ENCODE measurements at places on chromosomes 7 and 10.

GRCh38 chr10:106615081-106615480, 549.4 kb downstream of the SORCS1 start:
- no peaks in the 10 kb centered on the region for H3K27me3 ChIP-seq
- DNase-seq, result no peak
- no peak overlapping the region for H3K27ac ChIP-seq
- H3K36me3 ChIP-seq, result no peaks in the 10 kb centered on the region
- H3K4me3 ChIP-seq, result no peak overlapping the region

DNA sequence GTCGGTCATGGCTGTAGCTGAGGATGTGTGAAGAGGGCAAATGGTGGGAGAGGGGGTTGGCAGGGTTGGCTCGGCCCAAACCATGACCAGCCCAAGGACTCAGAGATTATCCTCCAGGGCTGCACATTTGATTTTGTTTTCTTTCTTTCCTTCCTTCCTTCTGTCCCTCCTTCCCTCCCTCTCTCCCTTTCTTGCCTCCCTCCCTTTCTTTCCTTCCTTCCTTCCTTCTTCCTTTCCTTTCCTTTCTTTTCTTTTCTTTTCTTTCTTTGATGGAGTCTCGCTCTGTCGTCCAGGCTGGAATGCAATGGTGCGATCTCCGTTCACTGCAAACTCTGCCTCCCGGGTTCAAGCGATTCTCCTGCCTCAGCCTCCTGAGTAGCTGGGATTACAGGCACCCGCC, 3.8 kb downstream of the SSC4D start:
- H3K27me3 ChIP-seq, result no peaks in the 10 kb centered on the region
- no peak overlapping the region for H3K4me3 ChIP-seq
- no peak for DNase-seq
- no peaks in the 10 kb centered on the region for H3K36me3 ChIP-seq
- no peak overlapping the region for H3K27ac ChIP-seq

DNA sequence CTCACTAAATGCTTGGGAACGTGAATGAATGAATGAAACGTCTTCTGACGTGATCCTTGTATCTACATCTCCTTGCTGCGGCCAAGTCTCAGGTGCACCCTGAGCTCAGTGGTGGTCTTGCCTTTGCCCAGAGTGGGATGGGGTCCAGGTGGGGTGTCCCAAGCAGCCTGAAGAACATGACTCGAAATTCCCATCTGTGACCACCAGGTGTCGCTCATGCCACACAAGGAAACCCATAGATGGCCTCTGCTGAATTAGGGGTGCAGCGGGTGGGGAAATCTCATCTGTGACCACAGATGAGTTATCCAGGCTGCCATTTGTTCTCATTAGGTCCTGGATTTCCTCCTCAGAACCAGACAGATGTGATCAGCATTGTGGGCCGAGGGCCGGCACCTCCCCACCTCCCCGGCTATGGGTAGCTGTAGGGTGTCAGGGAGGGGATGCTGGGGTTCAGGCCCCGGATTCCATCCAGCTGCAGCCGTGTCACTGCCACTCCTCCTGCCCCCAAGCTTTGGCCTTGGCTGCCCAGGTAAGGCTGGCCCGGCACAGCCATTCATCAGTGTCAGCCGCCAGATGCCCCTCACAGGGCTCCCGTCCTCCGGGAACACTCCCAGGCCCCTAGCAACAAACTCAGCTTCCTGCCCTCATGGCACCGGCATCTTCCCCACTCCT, 21.0 kb upstream of the GNA12 start:
- H3K36me3 ChIP-seq, result no peaks in the 10 kb centered on the region
- peak; percentile 58 for DNase-seq
- H3K4me1 ChIP-seq, result peaks cover 13% of the 10 kb centered on the region
- no peak overlapping the region for H3K4me3 ChIP-seq

GRCh38 chr7:142855756-142856564, 1.1 kb downstream of the EPHB6 start:
- peaks cover 11% of the 10 kb centered on the region for H3K27me3 ChIP-seq
- no peak overlapping the region for H3K27ac ChIP-seq
- H3K4me3 ChIP-seq, result no peak overlapping the region

GRCh38 chr10:55747244-55747643, 613.8 kb downstream of the ZWINT start:
- DNase-seq, result no peak
- H3K36me3 ChIP-seq, result no peaks in the 10 kb centered on the region
- no peaks in the 10 kb centered on the region for H3K4me1 ChIP-seq
- H3K27ac ChIP-seq, result no peak overlapping the region
- no peaks in the 10 kb centered on the region for H3K27me3 ChIP-seq

Measured in MM.1S (cell line).